NCI-H1930 (cell line): ENCODE measurements at places on chromosomes 12 and 14.

GRCh38 chr12:123940627-123940966 is 32.0 kb downstream of the CCDC92 start:
- DNase-seq = no peak

DNA sequence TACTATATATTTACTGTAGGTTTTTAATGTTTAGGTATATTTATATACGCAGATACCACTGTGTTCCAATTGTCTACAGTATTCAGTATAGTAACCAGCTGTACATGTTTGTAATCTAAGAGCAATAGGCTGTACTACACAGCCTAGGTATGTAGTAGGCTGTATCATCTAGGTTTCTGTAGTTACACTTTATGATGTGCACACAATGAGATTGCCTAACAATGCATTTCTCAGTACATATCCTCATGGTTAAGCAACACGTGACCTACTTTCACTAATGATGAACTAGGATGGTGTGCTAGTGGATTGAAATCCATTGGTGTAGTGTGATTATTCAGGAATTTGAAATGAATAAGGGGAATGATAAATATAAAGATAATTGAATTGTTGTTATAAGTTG is 77.7 kb downstream of the ETNK1 start:
- DNase-seq = no peak

GRCh38 chr14:52992236-52992870 is 41.5 kb upstream of the FERMT2 start:
- no peak for DNase-seq

GRCh38 chr12:71947645-71948105 is 9.0 kb downstream of the TPH2 start:
- peak; percentile 81 for DNase-seq

- DNase-seq = no peak
Measured at GRCh38 chr14:45254771-45255170, 1.8 kb upstream of the MIS18BP1 start.

GRCh38 chr12:104796475-104796862 is 161.6 kb downstream of the SLC41A2 start:
- DNase-seq = no peak

DNA sequence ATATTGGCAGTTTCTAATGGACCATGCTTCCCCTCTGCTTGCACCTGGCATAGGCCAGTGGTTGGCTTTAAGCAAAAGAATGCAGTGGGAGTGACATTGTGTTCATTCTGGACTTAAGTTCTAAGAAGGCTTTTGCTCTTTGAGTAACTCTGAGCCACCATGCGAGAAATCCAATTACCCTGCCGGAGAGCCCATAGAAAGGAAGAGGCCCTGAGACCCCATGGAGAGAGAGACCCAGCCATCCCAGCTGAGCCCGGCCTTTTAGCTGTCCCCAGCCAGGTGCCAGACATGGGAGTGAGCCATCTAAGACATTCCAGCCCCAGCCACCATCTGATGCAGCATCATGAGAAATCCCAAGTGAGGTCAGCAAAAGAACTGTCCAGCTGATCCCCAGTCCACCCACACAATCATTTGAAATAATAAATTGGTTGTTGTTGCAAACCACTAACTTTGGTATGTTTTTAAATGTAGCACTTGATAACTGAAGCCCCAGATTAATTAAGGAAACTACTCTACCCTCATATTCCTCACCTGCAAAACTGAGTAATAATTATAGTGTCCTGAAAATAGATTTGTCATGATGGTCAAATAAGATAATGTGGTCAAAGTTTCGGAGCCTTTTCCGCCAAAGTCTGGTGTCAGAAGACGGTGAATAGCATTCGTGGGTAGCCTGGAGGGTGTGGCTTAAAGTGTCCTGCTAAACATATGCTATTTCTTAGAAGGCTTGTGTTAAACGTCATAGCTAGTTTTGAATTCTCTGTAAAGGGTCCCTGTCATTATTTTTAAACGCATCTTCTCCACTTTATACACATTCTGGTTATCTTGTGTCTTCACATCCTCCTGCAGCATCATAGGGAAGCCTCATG is 166.6 kb upstream of the PELI2 start:
- DNase-seq = no peak

DNA sequence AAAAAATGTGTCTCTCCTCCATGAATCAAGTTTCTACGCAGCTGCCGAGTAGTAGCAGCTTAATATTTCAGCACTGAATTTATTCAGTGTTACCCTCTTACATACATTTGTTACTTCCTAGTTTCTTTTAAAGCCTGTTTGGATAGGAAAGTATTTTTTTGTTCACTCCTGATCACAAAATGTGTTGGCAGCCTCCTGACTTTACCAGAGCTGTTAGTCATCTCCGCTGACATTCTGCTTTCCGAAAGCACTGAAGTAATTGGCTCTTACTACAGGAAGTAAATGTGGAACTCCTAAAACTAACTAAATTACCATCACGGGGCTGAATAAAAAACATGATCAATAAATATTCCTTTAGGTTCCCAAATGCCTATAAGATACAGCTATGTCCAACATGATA is 225.5 kb downstream of the EPS8 start:
- no peak for DNase-seq

DNA sequence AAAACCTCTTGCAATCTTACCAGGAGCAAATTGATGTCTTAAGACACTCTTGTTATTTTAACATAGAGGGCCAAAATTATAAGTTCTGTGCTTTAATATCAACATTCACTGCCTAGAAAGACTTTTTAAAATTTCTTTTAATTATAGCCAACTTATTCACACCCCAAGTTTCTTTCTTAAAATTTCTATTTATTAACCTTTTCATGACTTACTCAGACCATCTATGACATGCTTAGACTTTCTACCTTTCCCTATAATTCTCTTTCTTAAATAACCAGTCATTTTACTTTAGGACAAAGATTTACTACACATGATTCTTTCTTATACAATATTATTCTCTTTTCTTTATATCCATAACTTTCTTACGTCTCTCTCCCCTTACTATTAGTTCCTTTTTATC is 220.4 kb downstream of the NUBPL start:
- DNase-seq = no peak

DNA sequence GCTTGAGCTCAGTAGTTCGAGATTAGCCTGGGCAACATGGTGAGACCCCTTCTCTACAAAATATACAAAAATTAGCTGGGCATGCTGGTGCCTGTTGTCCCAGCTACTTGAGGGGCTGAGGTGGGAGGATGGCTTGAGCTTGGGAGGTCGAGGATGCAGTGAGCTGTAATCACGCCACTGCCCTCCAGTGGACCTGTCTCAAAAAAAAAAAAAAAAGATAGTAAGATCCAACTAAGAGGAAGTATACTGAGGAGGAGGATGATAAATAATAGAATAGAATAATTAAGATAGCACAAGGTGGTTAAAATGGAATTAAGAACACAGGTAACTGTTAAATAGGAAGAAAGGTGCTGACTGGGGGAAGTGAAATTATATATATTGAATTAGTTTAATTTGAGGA is 37.0 kb upstream of the BAZ1A start:
- no peak for DNase-seq

DNA sequence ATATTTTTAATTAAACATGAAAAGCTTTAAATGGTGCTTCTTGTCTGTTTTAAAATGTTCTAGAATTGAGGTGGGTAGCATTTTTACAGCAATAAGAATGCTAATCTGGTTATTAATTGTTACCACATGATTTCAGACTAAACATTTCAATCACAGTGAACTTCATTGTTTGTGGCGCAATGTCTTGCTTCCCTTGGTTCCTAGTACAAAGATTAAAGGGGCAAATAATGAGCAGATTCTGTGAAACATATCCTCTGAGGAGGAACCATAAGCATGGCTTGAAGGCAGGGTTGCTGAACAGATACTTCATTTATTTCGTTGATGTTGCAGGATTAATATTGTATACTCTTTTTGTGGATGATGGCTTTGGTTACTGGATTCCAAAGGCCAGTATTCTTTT is 162.1 kb downstream of the FUT8 start:
- no peak for DNase-seq

DNA sequence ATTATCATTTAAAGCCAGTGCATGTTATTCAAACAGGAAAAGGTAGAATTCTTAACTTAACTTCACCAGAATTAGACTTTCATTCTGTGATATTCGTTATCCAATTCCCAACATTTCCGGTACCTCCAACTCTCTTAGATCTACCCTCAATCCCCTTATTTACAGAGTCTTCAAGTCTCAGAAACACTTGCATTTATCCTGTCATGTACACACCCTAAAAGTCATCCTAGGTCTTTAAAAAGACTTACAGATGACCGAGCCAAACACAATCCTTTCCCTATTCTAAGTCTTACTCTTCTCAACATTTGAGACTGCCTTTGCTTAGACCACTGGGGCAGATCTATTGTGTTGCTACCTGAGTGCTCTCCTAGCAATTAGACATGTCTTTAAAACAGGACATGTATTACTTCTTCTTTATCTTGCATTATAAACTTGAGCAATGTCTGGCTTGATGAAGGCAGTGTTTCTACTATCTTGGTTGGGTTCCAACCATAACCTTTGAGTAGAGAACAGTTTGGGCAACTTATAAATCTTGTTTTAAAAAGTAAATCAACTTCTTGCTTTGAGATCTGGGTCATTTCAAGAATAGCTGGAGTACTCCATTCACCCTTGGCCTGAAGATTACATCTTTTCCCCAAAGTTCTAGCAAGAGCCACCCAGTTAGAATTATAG is 140.6 kb upstream of the PLEKHG7 start:
- no peak for DNase-seq

DNA sequence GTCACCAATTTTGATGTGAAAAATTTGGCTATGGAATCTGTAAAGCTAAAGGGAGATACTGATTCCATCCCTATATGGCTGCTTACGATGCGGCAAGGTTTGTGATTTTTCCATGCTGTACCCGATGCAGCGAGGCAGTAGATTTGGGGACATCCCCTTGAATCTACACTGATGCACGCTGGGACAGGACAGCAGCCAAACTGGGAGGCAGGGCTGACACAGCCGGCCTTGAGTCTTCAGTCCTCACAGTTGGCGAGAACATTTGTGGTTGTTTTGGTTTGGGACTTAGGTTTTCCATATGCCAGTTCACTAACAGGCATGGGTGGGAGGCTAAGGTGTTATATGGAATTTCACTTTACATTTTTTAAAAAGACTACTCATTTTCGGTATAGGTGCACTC is 3.8 kb downstream of the GALNT16 start:
- no peak for DNase-seq

GRCh38 chr12:18859400-18859799 is 121.5 kb downstream of the CAPZA3 start:
- no peak for DNase-seq

GRCh38 chr12:27915021-27915420 is 57.5 kb downstream of the PTHLH start:
- DNase-seq = no peak

- DNase-seq = no peak
Measured at GRCh38 chr14:100955201-100955600, 51.7 kb upstream of the RTL1 start.

- no peak for DNase-seq
Measured at GRCh38 chr12:46470975-46471374, 98.4 kb upstream of the SLC38A2 start.

DNA sequence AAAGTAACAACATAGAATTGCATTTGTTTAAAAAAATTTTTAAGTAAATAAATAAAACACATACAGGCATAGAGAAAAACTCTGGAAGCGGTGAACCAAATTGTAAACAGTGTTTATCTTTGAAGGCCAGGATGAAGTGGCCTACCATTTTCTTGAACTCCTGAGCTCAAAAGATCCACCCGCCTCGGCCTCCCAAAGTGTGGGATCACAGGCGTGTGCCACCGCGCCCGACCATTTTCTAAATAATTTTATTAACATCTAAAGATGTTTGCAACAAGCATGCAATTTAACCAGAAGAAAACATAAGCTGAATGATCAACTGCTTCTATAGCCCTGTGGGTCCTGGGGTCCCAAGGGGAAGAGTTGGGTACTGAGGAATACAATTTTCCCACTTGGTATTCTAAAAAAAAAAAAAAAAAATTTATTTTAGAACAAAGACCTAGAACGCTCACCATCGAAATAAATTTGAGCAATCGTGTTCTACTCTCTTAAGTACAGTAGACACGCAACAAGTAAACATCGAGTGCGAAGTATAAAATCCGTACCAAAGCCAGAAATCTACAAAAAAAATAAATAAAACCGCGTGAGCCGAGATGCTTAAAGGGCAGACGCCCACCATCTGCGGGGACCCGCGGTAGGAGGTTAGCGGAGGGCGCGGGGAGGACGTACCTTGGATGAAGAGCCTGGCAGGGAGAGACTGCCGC is 484 bp downstream of the MIS18BP1 start:
- DNase-seq = no peak

GRCh38 chr12:110919720-110920119 is 659 bp downstream of the MYL2 start:
- no peak for DNase-seq

GRCh38 chr12:56931474-56931978 is 2.7 kb downstream of the SDR9C7 start:
- no peak for DNase-seq

- DNase-seq = no peak
Measured at GRCh38 chr14:55329999-55330710, 58.9 kb downstream of the FBXO34 start.

- no peak for DNase-seq
Measured at GRCh38 chr14:77186911-77187648, 5.5 kb downstream of the TMEM63C start.
